ENCODE measurements at places on chromosomes 5 and 9.

DNA sequence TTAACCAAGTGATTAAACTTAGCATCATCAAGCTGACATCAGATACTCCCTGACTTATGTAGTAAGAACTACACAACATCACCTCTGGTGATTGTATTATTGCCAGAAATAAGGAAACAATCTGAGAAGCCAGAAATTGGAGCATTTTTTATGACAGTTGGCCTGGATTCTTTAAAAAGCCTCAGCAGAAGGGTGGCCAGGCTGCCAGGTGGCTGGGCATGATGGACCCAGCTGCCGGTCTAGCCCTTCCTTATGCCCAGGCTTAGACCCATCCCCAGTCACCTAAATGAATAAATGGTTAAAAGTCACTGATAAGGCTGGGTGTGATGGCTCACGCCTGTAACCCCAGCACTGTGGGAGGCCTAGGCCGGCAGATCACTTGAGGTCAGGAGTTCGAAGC is 12.8 kb downstream of the OR1K1 start:
- no peak for DNase-seq

- no peak for DNase-seq
Observed at GRCh38 chr9:104856413-104856941, 71.5 kb downstream of the ABCA1 start.

GRCh38 chr5:164277720-164278119 is 772.3 kb downstream of the MAT2B start:
- DNase-seq: no peak

GRCh38 chr5:73230264-73231245 is 57.6 kb downstream of the TMEM174 start:
- DNase-seq: no peak

- DNase-seq: no peak
Observed at GRCh38 chr9:9674461-9674860, 938.3 kb downstream of the PTPRD start.

All from RPMI7951 (cell line).